GM06990 (cell line): ENCODE measurements at places on chromosomes 11 and 22.

- no peak for DNase-seq
Measured at GRCh38 chr11:72586321-72587090, 87.7 kb downstream of the PDE2A start.

DNA sequence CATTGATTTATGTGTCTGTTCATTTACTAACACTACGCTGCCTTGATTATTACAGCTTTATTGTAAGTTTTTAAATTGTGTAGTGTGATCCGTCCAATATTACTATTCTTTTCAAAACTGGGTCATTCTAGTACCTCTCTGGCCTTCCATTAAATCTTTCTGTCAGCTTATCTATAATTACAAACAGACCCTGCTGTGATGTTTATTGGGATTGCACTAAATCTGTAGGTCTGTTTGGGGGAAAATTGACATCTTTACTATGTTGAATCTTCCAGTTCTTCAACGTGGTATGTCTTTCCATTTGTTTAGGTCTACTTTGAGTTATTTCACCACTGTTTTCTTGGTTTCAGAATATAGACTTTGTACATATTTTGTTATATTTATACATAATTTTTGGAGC, 15.6 kb downstream of the CABIN1 start:
- no peak for DNase-seq

GRCh38 chr22:48596111-48596850, 1231.4 kb downstream of the BRD1 start:
- DNase-seq = no peak

GRCh38 chr11:77083566-77084245, 16.9 kb downstream of the CAPN5 start:
- DNase-seq = no peak

DNA sequence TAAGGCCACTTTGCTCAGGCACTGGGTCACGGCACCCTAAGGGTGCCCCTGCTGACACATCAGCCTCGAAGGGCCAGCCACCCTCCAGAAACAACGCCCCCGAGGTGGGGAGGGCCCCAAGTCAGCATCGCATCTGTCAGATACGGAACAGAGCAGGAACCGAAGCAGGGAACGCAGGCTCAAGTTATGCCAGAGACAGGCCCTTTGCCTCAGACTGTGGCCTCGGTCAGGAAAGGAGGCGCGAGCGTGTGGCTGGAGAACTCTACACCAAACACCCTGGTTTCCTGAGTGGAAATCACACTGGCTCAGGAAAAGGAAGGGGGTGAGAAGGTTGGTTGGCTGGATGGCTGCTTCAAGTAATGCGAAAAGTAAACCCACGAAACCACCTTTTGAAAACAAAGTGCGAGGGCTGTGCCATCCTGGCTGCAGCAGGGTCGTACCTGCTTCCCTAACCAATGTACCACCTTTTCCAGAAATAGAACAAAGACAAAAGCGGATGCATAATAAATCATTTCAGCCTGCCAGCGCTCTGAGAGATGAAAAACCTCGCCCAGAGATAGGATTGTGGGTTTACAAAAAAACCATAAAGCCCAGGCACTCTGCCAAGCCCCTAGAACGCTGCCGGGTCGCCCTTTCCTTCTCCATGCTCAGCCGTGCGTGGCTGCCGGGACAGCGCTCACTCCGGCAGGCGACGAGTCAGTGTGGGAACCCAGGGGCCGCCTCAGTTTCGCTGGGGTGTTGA, 38.6 kb downstream of the TRMU start:
- no peak for DNase-seq

- no peak for DNase-seq
Measured at GRCh38 chr11:30485756-30486155, 100.4 kb downstream of the MPPED2 start.

GRCh38 chr11:6894097-6894496, 1.8 kb upstream of the OR2D2 start:
- DNase-seq = no peak

DNA sequence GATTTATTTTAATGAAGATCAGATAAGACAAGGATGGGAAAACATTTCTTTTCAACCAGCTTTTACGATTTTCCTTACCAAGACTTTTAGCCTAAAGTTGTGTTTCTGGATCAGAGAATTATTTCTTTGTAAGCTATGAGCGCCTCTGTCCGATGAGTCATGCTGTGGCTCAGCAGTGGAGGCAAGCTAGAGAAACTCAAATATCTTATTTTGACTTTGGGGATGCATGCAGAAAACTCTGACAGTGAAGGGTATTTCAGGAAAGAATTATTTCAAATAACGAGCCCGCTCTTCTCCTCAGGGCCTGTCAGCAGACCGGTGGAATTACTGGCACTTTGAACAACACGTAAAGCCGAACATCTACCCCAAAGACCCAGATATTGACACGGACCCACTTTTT, 77.9 kb upstream of the OR5AK2 start:
- no peak for DNase-seq

GRCh38 chr22:31326877-31327276, 19.3 kb downstream of the PATZ1 start:
- DNase-seq = no peak

- no peak for DNase-seq
Measured at GRCh38 chr22:39653787-39654077, 83.2 kb downstream of the CACNA1I start.

GRCh38 chr22:38951734-38952133, 5.7 kb upstream of the APOBEC3A start:
- no peak for DNase-seq
